ENCODE measurements at places on chromosomes 5 and 9.

GRCh38 chr5:80198399-80198798 lies 57.4 kb downstream of the SERINC5 start:
- no peak for DNase-seq

GRCh38 chr5:149381986-149382338 lies 2.9 kb upstream of the IL17B start:
- DNase-seq = peak; percentile 65

DNA sequence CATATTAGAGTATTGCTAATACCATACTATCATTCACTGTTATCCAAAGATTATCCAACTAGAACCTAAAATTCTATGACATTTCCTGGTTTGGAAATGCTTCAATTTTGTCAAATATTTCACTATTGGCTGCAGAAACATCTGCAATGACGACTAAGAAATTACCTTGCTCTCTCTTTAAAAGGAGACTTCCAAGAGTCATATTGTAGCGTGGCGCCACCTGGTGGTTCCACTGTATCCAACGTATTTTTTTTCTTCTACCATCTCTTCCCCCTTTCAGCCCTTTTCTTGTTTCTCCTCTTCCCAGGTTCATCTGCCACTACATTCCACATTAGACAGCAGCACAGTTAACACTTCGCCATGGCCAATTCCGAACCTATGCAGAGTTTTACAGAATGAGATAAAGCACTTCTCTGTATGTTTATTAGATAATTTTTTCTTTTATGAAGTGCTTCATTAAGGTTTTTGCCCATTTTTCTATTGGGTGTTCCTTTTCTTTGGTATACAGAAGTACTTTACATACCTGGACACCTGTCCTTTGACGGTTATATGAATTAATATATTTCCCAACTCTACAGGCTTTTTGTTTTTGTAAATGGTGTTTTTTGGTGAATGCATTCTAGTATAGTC lies 153.5 kb downstream of the CDC42SE2 start:
- DNase-seq = peak; percentile 71

- no peak for DNase-seq
Observed at GRCh38 chr5:170301981-170302652, 4.5 kb upstream of the LCP2 start.

Measured in stimulated activated CD8-positive, alpha-beta memory T cell treated with anti-CD3 and anti-CD28 coated beads, Interleukin-2, amount 100 ng/mL, for 48 hours (primary cell).